Activated CD4-positive, alpha-beta T cell treated with anti-CD3 and anti-CD28 coated beads, Interleukin-2, amount 10 ng/mL, durations not matched to agents 7 days and 5 days (primary cell): ENCODE measurements at places on chromosomes 4 and X.

GRCh38 chrX:131595120-131595519 is 51.2 kb downstream of the OR13H1 start:
- no peak for DNase-seq

GRCh38 chr4:151629097-151629783 is 131.6 kb downstream of the GATB start:
- no peak for DNase-seq

- no peak for DNase-seq
Observed at GRCh38 chrX:50483283-50483682, 12.7 kb upstream of the DGKK start.

GRCh38 chrX:63855896-63856295 is 70.9 kb upstream of the ARHGEF9 start:
- no peak for DNase-seq

DNA sequence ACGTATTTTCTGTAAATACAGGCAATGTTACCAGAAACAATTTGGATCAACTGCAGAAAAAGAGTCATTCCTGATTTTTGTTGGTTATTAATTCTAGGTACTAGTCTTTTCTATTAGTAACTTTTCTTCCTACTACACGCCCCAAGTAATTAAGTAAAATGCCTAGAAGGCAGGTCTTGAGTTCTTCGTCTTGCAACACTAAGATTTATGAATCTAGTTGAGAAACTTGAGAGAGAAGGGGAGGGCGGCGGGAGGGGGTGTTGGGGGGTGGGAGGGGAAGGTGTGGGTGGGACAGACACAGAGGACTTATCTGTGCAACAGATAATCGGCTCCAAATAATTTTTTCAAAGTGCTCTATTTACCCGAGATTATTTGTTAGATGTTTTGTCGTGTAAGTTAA is 3.0 kb downstream of the RAP2C start:
- no peak for DNase-seq

DNA sequence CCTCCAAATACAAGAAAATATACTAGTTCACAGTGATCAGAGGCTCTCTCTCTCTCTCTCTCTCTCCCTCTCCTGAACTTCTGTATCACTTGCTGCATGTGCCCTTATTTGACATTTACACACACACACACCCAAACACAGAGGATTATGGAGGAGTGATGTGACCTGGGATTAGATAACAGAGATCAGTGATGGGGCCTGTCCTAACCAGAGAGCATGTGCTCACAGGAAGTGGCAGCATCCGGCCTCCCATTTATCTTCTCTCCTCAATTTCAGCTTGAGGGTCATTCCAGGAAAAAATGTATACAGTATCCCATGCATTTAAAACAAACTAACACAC is 143.0 kb downstream of the TSPAN5 start:
- no peak for DNase-seq

DNA sequence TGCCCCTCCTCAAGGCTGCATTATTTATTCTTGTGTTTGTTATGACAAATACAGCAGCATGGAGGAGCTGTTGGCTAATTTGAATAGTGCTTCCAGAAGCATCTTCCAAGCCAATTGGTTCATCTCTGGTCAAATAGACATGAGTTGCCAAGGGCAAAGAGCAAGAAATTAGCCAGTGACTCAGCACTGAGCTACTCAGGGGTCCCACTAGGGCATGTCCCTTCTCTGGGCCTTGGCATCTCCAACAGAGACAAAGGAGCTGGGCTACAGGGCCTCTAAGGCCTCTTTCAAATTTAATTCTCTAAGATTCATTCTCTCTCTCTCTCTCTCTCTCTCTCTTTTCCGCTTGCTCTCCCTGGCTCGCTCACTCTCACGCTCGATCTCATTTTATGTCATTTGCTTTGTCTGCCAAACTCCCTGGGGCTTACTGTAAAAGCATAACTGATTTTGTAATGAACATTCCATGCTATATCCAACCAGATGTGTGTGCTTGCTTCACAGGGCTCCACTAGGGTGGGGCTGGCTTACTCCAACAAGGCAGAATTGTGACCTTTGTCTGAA is 86.7 kb upstream of the MAGEA4 start:
- no peak for DNase-seq

GRCh38 chrX:9597361-9598035 is 132.6 kb downstream of the TBL1X start:
- DNase-seq = no peak

DNA sequence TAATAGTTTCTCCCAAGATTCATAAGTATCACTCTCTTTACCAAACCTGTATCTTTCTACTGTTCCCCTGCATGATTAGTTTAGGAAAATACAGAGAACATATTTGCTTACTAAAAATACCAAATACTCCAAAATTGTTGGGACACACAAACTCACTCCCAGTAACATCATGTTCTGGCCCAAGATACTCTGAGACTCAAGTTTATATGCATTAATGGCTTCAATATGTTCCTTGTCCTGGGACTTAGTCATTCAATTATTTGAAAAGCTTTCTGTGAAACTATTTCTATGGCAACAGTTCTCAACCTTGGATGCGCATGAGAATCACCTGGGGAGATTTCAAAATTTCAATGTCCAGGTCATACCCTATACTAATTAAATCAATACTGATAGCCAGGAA is 138.9 kb upstream of the PTCHD1 start:
- no peak for DNase-seq

GRCh38 chr4:24519649-24520048 is 64.7 kb downstream of the DHX15 start:
- no peak for DNase-seq

GRCh38 chrX:31931225-31931624 is 859.4 kb upstream of the FTHL17 start:
- no peak for DNase-seq

GRCh38 chrX:125132274-125132673 is 187.4 kb upstream of the TEX13C start:
- DNase-seq = peak; percentile 6

DNA sequence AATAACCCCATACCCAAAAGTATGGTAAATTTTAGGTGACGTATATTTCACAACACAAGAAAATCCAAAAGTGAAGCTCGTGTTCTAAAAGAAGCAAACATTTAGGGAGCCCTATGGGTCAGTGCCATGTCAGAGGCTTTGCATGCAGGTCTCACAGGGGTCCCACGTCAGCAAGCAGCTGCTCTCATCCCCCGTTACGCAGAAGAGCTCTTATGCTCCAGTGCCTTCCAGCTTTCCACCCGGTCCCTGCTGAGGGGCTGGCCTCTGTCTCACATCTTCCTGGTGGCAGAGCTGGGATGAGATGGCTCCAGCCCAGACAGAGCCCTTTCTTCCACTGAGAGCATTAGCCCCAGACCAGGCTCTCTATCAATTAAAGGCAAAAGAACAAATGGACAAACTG is 82.0 kb downstream of the IRF2 start:
- no peak for DNase-seq

GRCh38 chr4:89653012-89653411 is 183.9 kb downstream of the SNCA start:
- no peak for DNase-seq

DNA sequence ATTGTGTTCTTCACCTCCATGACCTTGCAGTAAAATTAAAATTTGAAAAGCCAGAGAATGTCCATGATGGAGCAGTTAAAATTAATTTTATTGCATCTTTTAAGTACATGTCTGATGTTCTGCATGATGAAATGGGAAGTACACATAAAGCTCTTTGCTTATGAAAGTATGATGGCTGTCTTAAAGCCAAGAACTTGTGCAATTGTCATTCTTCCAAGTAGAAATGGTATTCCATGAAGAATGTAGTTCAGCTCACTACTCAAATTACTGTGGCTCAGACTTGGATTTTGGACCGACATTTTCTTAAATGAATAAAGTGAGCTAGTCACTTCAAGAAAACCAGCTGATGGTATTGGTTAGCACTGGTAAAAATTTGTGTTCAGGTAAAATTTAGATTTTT is 161.7 kb upstream of the CXCL13 start:
- DNase-seq = no peak

DNA sequence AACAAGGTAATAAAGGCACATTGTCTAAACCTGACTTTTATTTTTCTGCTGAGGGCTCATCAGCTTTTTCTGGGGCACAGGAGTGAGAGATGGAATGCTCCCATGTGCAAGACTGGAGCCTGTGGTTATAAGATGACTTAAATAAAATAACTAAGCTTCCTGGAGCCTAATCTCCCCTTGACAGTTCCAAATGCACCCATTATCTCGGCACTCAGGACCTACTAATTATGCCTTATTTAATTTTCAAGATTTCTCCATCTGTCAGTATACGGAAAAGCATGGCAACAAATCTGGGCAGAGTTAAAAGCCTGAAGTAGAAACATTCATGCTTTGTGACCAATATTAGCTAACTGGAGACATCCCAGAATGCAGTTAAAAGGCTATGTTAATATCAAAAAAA is 416.7 kb upstream of the TEX13C start:
- no peak for DNase-seq

DNA sequence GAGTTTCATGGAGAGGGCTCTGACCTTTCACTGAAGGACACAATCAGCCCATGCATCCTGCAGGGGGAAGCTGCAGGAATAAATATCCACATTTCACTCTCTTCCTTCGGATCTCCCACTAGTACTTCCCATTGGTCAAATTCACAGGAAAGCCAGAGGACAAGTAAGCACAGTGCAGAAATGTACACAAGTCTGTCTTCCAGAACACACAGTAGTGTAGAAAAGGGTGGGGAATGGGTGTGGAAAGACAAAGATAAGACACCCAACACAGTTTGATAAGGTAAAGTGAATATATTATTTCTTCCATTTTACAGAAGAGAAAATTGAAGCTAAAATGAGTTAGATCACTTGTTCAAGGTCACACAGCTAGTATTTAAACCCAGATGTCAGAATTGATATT is 81.1 kb upstream of the PCDH19 start:
- DNase-seq = no peak

- no peak for DNase-seq
Observed at GRCh38 chrX:103889216-103889615, 57.2 kb upstream of the RAB9B start.

DNA sequence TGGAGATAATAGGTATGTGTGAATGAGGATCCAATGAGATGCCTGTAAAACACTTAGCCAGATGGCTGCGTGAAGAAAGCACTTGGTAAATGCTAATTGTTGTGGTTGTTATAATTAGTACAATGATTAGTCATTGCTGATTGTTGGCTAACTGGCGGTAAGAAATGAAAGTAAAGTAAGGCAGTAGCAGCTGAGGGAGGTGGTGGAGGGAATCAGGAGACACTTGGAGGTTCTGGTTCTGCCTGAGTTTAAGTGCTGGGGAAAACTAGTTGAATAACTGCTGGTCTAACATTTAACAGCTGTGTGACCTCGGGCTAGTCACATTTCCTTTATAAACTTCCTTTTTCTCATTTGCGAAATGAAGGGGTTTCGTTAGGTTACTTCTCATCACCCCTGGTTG is 30.9 kb downstream of the CD38 start:
- no peak for DNase-seq

- peak; percentile 43 for DNase-seq
Observed at GRCh38 chr4:48815483-48815882, 15.4 kb upstream of the OCIAD1 start.

- DNase-seq = peak; percentile 28
Observed at GRCh38 chrX:39261446-39262147, 460.3 kb downstream of the MID1IP1 start.

GRCh38 chr4:86967798-86968197 is 33.0 kb downstream of the AFF1 start:
- DNase-seq = no peak

GRCh38 chr4:5827108-5828004 is 65.5 kb downstream of the CRMP1 start:
- DNase-seq = peak; percentile 8

DNA sequence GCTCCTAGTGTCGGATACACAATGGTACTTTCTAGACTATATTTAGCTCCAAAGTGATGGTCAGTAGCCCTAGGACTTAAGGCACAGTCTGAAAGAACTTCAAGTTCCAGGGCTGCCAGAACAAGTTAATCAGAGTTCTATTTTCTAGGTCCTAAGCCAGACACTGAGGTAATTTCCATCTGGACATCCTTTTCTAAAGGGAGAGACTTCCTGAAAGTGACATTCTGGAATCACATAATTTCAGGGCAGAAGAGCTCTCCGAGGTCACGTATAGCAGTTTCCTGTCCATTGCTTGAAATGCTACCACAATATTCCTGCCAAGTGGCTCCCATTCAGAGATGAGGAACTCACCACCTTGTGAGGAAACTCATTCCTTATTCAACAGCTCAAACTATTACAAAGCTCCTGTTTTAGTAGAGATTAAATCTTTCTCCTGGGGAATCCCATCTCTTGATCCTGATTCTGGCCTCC is 117.9 kb downstream of the COL25A1 start:
- no peak for DNase-seq

GRCh38 chr4:180423712-180424057 is 1819.5 kb upstream of the TENM3 start:
- no peak for DNase-seq

DNA sequence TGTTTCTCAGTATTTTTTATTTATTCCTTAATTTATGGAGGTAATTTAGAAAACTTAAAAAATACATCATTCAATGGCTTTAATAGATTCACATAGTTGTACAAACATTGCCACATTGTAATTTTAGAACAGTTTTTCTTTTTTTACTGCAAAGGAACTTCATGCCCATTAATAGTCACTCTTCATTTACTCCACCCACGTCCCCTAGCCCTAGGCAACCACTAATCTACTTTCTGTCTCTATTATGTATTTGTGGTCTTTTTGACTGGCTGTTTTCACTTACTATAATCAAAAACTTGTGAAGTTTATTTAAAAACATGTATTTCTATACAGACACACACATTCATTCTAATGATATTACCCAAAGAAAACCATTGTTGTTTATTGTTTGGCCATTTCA is 664.8 kb downstream of the GRID2 start:
- DNase-seq = no peak

GRCh38 chrX:41334363-41335197 is 618 bp downstream of the DDX3X start:
- peak; percentile 74 for DNase-seq

DNA sequence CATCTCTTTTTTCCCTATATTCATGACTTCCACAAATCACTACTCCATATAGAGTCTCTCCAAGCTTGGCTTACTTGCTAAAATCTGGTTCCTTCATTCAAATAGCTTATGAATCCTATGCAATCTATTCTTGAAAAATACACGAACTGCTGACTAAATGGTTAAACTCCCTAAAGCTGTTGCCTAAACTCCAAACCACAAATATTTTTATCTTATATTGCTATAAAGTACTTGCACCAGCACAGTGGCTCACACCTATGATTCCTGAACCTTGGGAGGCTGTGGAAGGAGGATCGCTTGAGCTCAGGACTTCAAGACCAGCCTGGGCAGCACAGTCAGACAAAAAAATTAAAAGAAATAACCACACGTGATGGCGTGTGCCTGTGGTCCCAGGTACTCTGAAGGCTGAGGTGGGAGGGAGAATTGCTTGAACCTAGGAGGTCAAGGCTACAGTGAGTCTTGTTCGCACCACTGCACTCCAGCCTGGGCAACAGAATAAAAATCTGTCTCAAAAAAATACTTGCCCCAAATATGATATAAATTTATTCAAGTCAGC is 2.2 kb downstream of the FBXO8 start:
- DNase-seq = no peak
